Naive thymus-derived CD4-positive, alpha-beta T cell (primary cell): ENCODE measurements at places on chromosomes 13 and 19. TPM values are rescaled to one million over a fixed set of nuclear protein-coding genes. Genes with fewer than 3 reads are reported as not detected.

DNA sequence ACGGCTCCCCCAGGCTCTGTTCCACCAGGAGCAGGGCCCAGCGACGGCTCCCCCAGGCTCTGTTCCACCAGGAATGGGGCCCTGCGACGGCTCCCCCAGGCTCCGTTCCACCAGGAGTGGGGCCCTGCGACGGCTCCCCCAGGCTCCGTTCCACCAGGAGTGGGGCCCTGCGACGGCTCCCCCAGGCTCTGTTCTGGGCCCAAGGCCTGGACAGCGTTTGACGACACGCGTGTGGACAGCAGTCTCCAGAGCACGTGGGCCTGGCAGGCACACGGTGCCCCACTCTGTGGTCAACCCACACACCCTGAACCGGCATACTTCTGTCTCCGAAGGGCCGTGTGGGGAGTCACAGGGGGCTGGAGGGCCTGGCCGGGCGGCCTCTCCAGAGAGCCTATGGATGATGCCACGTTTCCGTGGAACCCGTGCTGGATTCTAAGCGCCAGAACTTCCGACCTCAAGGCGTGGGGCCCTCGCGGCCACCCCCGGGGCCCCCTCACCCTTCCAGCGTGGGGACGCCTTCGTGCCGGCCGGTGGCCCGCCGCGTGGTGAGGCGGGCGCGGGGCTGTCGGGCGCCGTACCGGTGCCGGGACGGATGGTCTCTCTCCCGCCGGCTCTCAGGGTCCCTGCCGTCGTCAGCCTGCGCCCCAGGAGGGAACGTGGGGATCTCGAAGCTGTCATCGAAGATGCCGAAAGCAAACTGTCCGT is 11.6 kb downstream of the FGF22 start:
- H3K27me3 ChIP-seq = no peaks in the 10 kb centered on the region
- no peak for DNase-seq
- no peak overlapping the region for H3K4me3 ChIP-seq
- H3K27ac ChIP-seq = no peak overlapping the region
- no peaks in the 10 kb centered on the region for H3K36me3 ChIP-seq

DNA sequence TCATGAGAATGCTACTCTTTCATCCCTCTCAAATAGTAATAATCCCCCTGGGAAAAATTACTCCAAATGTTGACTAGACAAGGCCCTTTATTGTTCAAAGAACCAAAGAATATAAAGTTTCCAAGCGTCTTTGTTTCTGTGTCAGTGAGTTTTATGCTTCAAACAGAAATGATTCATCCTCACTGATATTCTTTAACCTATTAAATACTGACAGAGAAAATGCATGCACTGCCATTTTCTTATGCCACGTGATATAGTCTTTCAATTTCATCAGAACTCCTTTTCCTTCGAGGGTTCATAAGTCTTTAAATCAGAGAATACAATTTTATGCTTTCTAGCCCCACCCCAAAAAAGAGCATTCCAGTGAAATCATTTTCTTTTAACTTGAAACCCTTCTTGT is 211.6 kb downstream of the SHISA2 start:
- no peak for DNase-seq
- no peaks in the 10 kb centered on the region for H3K27me3 ChIP-seq
- H3K4me3 ChIP-seq = no peak overlapping the region
- H3K27ac ChIP-seq = no peak overlapping the region
- H3K36me3 ChIP-seq = no peaks in the 10 kb centered on the region

DNA sequence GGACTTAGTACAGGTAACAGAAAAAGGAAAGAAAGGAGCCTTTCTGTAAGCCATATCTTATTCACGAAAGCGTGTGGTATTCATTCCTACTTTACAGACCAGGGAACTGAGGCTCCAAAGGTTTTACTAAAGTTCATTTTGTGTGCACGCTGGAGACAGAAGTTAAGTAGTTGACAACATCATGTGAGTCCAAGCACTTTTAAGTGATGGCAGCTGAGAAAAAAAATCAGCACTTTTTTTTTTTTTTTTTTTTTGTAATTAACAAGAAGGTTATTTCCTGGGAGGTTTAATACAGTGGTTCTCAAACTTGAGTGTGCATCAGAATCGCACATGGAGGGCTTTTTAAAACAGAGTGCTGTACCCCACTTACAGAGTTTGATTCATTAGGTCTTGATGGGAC is 2.0 kb downstream of the DNAJC3 start:
- H3K4me3 ChIP-seq = no peak overlapping the region
- H3K27me3 ChIP-seq = no peaks in the 10 kb centered on the region
- peaks cover 25% of the 10 kb centered on the region for H3K4me1 ChIP-seq
- H3K36me3 ChIP-seq = no peaks in the 10 kb centered on the region
- peak overlapping the region; percentile 83 for H3K27ac ChIP-seq

DNA sequence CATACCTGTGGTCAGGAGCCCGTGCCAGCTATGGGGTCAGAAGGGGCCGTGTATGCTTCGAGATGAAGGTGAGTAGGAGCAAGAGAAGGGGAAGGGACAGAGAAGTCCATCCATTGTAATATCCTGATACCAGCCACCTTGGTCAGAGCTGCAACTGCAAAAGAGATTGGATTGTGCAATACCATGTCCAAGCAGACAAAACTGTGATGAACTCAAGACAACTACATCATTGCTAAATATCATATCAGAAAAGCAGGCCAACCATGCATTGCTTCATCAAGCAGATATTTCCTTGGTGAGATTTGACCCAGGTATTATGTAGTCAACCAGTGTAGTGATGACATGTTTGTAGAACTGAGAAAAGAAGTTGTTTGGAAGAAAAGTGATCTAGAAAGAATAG is 12.1 kb downstream of the HNRNPUL1 start:
- H3K36me3 ChIP-seq = peaks cover 99% of the 10 kb centered on the region
- H3K4me1 ChIP-seq = no peaks in the 10 kb centered on the region
- H3K4me3 ChIP-seq = no peak overlapping the region

GRCh38 chr13:31357581-31357980 is 157.8 kb downstream of the B3GLCT start:
- no peak for DNase-seq
- H3K27me3 ChIP-seq = no peaks in the 10 kb centered on the region
- H3K4me3 ChIP-seq = no peak overlapping the region
- H3K27ac ChIP-seq = no peak overlapping the region
- no peaks in the 10 kb centered on the region for H3K36me3 ChIP-seq

- no peak for DNase-seq
- H3K4me1 ChIP-seq = peaks cover 15% of the 10 kb centered on the region
- no peak overlapping the region for H3K4me3 ChIP-seq
- H3K27ac ChIP-seq = peak overlapping the region; percentile 90
- no peaks in the 10 kb centered on the region for H3K27me3 ChIP-seq
- H3K36me3 ChIP-seq = peaks cover 7% of the 10 kb centered on the region
Measured at GRCh38 chr19:40422748-40423566, 2.8 kb downstream of the SERTAD1 start.

DNA sequence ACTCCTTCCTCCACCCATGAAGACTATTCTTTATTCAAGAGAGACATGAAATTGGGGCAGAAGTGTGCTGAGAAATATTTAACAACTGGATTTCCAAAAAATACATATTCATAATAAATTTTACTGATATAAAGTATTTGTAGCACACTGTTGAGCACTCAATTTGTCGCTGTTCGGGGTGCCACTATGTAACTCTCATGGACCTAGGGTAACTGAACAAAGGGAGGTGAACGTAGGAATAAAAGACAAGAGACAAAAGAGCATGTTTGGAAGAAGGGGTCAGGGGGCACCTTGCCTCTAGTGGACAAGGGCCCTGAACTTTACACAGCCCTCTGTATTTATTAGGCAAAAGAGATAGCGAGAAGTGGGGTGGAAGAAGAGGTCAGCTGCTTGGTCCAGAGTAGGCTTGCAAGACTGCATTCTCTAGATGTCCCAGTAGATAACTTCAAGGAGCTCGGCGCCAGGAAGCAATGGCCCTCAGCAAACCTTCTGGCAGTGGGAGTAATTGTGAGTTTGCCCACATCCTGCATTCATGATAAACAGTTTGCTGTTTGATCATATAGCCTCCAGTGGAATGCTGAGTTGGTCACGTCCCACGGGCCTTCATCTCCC is 4.5 kb upstream of the ZNF175 start:
- peaks cover 8% of the 10 kb centered on the region for H3K4me1 ChIP-seq
- H3K27ac ChIP-seq = no peak overlapping the region
- H3K36me3 ChIP-seq = no peaks in the 10 kb centered on the region
- H3K4me3 ChIP-seq = no peak overlapping the region
- H3K27me3 ChIP-seq = no peaks in the 10 kb centered on the region

DNA sequence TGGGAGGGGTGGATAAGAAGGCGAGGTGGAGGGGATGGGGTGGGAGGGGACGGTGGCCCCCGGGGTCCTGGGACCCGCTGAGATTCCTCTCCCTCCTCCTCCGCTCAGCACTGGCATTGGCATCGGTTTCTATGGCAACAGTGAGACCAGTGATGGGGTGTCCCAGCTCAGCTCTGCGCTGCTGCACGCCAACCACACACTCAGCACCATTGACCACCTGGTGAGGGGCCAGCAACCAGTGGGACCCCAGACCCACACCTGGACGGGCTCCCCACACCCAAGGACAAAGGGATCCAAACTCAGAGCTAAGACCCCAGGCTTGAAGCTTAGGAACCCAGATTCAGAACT is 5.9 kb downstream of the TTYH1 start:
- H3K27ac ChIP-seq = no peak overlapping the region
- no peaks in the 10 kb centered on the region for H3K27me3 ChIP-seq
- DNase-seq = no peak
- H3K4me1 ChIP-seq = peaks cover 11% of the 10 kb centered on the region

DNA sequence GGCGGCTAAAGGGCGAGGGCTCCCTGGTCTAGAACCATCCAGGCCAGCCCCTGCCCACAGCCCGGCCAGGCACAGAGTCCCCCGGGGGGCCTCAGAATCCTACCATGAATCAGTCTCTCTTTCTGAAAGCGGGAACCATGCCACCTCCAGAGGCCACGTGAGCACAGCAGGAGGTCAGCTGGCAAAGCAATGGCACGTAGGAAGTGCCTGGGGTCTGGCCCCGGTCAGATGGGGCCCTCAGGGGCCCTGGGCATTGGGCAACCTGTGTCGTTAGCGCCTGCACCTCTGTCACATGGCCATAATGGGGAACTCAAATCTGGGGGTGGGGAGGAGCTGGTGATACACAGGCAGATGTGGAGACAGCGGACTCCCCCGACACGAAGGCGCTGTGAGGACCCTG is 8.8 kb downstream of the MFSD12 start:
- DNase-seq = no peak
- H3K4me1 ChIP-seq = no peaks in the 10 kb centered on the region
- no peak overlapping the region for H3K27ac ChIP-seq
- H3K27me3 ChIP-seq = no peaks in the 10 kb centered on the region
- H3K4me3 ChIP-seq = no peak overlapping the region
- no peaks in the 10 kb centered on the region for H3K36me3 ChIP-seq

GRCh38 chr13:58476206-58476918 is 844.8 kb downstream of the PCDH17 start:
- no peak overlapping the region for H3K27ac ChIP-seq
- H3K27me3 ChIP-seq = no peaks in the 10 kb centered on the region
- H3K36me3 ChIP-seq = no peaks in the 10 kb centered on the region
- H3K4me3 ChIP-seq = no peak overlapping the region
- DNase-seq = no peak

- H3K36me3 ChIP-seq = no peaks in the 10 kb centered on the region
- H3K4me1 ChIP-seq = peaks cover 6% of the 10 kb centered on the region
- peak overlapping the region; percentile 98 for H3K27ac ChIP-seq
- H3K27me3 ChIP-seq = no peaks in the 10 kb centered on the region
Measured at GRCh38 chr19:53538378-53539109, 599 bp downstream of the ZNF331 start.

DNA sequence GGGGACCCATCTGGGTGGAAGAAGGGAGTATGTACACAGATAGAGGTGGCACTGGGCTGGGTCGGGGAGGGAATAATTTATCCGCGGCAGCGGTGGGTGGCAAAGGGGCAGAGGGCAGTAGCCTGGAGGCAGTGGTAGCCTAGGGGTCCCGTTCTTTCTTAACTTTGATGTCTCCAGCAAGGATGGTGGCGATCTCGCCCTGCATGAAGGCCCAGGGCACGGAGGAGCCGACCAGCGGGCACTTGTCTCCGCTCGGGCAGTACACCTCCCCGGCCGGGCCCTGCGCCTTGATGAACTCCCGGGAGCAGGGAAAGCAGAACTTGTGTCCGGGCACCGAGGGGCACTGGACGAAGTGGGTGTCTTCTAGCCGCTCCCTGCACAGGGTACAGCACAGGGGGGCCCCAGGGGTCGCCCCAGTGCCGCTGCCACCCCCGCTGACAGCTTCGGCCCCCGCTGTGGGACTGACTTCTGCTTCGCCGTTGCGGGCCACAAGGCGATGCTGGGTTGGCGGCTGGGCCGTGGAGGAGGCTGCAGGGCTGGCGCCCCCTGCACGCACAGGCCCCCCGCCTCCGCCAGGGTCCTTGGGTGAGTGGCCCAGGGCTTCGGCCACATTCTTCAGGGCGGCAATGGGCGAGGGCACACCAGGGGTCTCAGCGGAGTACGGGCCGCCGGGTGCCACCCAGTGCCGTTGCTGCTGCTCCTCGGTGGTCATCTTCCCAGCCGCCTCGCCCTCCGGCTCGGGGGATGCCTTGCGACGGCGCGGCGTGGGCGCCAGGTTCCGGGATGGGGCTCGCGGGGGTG is 1.9 kb downstream of the IRF2BP1 start:
- H3K27me3 ChIP-seq = no peaks in the 10 kb centered on the region
- no peak overlapping the region for H3K4me3 ChIP-seq
- peaks cover 34% of the 10 kb centered on the region for H3K4me1 ChIP-seq
- no peak for DNase-seq
- peak overlapping the region; percentile 34 for H3K27ac ChIP-seq
- H3K36me3 ChIP-seq = no peaks in the 10 kb centered on the region

GRCh38 chr19:1276628-1277022 is 1.3 kb downstream of the FAM174C start:
- H3K27ac ChIP-seq = peak overlapping the region; percentile 93
- DNase-seq = no peak
- H3K4me3 ChIP-seq = peak overlapping the region; percentile 75
- H3K27me3 ChIP-seq = no peaks in the 10 kb centered on the region
- peaks cover 48% of the 10 kb centered on the region for H3K4me1 ChIP-seq
- H3K36me3 ChIP-seq = peaks cover 63% of the 10 kb centered on the region

GRCh38 chr13:79062291-79062690 is 343.8 kb downstream of the RBM26 start:
- no peak overlapping the region for H3K27ac ChIP-seq
- no peaks in the 10 kb centered on the region for H3K4me1 ChIP-seq
- H3K36me3 ChIP-seq = no peaks in the 10 kb centered on the region
- no peaks in the 10 kb centered on the region for H3K27me3 ChIP-seq

DNA sequence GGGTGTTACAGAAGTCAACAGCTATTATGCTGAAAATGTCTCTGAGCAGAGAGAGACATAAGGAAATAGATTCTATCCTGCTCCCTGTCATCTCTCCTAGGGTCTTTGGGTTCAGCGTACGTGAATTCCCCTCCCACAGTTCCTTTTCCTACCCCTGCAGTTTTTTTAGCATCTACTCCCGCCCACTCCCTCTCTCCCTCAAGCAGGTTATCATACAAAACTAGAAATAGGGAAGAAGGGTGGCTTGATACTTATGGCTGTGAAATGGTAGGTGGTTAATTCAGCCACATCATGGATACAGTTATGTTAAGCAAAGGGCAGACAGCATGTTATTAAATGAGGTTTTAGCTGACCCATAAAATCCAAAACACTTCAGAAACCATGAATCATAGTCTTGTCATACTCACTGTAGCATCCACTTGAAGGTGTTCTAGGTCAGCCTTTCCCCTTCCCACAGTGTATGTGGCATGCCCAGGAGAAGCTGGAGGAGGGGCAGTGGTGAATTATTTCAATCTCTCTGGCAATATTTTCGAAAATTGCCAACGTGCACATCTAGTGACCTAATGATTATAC is 236.8 kb upstream of the SERP2 start:
- H3K27me3 ChIP-seq = no peaks in the 10 kb centered on the region
- no peak overlapping the region for H3K27ac ChIP-seq
- no peaks in the 10 kb centered on the region for H3K36me3 ChIP-seq
- DNase-seq = no peak

Gene PRR36
- total RNA-seq = 0.08 TPM

Gene RPL13A
- 5,762 TPM for total RNA-seq

Gene CACNA1A
- 0.94 and 1.1 TPM in 2 replicates for total RNA-seq

Gene TRIM28
- total RNA-seq = 435 TPM

Gene CSNK1A1L
- total RNA-seq = not detected

Gene KIR2DL3
- total RNA-seq = 0.27 TPM

Gene PABPC3
- total RNA-seq = 0.87 TPM
